Psoas muscle (tissue), 8 donors: ENCODE measurements at places on chromosomes 3 and 15.
A peak's percentile ranks its signal among the peaks of the same experiment; 100 is the strongest.

DNA sequence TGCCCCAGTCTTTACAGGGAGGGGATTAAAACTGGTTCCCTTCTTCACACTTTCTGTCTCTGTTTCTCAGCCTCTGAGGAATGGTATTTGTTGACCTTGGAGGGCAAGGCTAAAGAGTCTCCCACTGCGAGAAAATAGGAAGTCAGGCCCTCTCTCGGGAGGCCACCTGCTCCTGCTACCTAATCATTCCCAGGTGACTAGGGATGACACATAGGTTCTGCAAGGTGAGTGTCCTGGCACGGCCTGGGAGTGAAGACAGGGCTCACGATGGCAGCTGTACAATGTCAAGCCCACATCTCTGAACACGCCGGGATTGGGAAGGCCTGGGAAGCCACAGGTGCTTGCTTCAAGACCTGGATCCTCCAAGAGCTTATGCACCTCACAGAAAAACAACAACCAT, 314.2 kb downstream of the NTRK3 start:
- DNase-seq: no peak

DNA sequence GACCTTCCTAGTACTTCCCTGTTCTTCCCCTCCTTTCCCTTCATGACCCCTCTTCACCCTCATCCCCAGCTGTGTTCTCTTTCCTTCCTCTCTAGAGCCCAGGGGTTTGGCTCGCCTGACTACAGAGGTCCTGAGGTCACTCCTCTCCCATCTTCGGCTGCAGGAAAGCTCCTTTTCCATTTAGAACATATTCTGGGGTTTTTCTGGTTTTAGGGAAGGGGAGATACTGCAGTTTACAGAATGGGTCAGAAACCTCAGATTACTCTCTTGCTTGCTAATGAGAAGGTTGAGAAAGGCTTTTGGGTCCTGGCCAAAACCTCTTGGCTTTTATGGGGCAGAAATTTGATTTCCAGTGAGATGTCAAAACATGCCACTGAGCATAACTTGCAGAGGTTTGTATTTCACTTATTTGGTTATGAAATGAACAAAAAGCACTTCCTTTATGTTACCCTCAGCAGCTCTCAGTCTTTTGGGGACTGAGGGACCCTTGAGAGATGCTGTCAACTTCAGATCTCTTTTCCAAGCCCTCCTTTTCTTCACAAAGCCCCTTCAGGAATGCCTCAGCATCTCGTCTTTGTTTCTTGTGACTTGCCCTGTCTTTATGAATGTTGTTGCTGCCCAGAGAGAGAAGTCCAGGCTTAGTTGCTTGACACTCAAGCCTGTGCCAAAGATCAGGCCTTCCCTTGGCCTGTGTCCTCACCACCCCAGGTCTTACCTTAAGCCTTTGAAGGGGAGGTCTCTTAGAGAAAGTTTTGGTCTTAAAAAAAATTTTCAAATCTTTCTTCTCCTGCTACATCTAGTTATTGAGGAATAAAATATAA, 121.7 kb upstream of the TPM1 start:
- DNase-seq: no peak

GRCh38 chr3:188750617-188751016, 421.2 kb upstream of the TPRG1 start:
- DNase-seq: no peak

- no peak for DNase-seq
Measured at GRCh38 chr15:90991587-90992285, 2.6 kb downstream of the PRC1 start.

GRCh38 chr15:45314960-45315359, 62.9 kb downstream of the SLC28A2 start:
- DNase-seq: no peak

DNA sequence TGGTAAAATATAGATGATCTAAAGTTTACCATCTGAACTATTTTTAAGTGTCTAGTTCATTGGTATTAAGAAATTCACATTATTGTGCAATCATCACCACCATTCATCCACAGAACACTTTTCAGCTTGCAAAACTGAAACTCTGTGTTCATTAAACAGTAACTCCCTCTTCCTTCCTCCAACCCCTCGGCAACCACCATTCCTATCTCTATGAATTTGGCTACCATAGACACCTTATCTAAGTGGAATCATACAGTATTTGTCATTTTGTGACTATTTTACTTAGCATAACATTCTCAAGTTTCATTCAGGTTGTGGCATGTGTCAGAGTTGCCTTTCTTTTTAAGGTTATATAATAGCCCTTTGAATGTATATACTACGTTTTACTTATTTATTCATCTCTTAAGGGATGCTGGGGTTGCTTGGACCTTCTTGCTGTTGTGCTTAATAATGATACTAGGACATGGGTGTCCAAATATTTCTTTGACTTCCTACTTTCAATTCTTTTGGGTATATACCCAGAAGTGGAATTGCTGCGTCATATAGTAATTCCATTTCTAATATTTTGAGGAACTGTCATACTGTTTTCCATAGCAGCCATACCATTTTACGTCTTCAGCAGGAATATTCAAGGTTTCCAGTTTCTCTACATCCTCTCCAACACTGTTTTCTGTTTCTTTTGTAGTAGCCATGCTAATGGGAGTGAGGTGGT, 20.9 kb downstream of the KAT2B start:
- no peak for DNase-seq

DNA sequence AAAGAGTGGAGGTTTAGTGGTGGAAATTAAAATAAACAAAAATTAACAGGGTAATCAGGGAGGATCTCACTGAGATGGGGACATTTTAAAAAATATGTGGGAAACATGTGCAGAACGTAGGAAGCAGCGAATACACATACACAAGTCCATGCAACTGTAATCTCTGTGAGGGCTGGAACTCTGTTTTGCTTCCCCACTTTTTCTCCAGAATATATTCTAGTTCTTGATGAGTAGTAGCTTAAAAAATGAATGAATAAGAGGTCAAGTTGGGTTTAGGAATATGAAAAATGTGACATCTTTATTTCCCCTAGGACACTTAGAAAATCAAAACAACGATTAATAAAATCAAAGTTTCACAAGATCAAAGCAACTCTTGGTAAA, 312.2 kb upstream of the ZNF717 start:
- no peak for DNase-seq

- DNase-seq: no peak
Measured at GRCh38 chr3:7190095-7190494, 329.2 kb downstream of the GRM7 start.

GRCh38 chr3:12963922-12964701, 109.1 kb downstream of the IQSEC1 start:
- DNase-seq: peak; percentile 46

DNA sequence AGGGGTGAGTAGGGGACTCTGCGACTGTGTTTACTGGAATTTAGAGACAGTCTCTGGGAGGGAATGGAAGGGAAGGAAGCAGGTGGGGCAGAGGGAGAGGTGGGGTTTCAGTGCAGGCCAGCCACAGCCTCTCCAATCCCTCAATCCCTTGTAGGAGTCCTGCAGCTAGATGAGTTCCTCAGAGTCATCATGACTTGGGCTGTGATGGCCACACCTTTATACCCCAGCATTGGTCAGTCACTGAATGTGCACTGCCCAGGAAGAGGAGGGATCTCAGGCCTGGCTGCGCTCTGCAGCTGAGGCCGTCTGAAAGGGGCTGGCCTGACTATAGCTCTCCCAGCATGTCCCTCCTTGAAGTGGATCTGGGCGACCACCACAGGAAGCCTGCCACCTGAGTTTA, 67.3 kb upstream of the GLCE start:
- DNase-seq: no peak

- no peak for DNase-seq
Measured at GRCh38 chr3:4823385-4823784, 155.9 kb upstream of the BHLHE40 start.

DNA sequence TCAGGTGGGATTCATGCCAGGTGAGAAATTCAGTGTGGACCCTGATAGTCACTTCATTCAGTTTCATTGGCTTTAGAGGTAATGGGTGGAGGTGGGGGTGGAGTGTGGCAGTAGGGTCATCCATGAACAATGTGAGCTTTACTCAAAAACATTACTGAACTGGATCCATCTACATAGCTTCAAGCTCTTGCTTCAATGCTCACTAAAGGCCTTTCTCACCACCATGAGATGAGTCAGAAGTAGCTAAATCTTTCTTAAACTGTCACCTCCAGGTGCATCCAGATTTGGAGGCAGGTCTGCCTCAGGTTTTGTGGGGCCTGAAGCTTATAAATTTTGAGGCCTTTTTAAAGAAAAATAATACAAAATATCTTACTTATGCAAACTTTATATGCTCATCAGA, 363.6 kb downstream of the CHST2 start:
- no peak for DNase-seq

GRCh38 chr3:11548721-11549131, 95.0 kb downstream of the VGLL4 start:
- DNase-seq: no peak

DNA sequence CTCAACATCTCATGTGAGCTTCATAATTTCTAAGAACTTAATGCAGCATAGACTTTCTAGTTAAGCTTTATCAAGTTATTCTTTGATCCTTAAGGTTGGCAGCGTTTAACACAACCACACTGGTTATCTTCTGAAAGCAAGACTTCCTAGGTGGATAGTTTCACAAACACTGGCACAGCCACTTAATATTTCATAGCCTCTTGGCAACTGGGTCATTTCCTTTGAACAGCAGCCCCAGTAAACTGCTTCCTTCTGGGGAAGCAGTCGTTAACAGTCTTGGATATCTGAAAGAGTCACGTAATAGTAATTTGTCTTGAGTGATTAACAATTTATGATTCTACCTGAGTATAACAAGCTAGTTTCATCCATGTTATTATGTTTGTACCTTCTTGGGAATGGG, 45.9 kb upstream of the ABHD10 start:
- no peak for DNase-seq

GRCh38 chr15:91203619-91204203, 103.7 kb downstream of the SV2B start:
- no peak for DNase-seq

- no peak for DNase-seq
Measured at GRCh38 chr15:94242257-94242656, 10.9 kb downstream of the MCTP2 start.

DNA sequence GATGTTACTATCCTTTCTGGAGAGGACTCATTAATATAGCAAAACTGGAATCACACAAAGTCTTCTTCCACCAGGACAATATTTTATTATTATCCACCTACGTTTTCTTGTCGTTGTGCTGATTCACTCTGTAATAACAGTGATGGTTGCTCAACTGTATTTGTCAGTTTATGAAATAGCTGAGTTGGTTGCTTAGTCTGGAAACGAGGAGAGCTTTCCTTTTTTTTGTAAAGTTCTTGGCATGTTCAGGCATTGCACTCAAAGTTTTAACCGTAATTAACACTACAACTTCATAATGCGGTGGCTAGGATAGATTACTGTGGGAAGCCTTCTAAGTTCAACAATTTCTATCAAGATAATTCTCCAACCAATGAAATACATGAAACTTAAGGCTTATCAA, 131.2 kb downstream of the RAP2B start:
- DNase-seq: no peak

DNA sequence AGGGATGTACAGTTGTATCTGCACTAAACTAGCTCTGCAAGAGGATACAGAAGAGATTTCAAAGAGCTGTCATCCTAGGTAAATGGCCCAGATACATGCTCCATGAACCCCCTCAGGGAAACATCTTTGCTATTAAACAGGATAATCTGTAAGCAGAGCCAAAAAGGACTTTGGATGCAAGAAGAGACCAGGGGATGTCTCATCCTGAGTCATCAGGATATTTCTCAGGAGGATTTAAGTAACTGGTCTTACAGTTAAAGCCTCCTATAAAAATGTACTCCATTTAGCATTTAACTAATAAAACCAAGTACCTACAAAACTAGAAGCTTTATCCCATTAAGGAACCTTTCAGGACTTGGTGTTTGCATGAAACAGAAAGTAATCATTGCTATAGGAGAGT, 48.2 kb upstream of the PHLDB2 start:
- no peak for DNase-seq

GRCh38 chr15:71136159-71136783, 21.0 kb downstream of the THSD4 start:
- DNase-seq: no peak

- DNase-seq: no peak
Measured at GRCh38 chr15:99273801-99274200, 22.5 kb downstream of the LRRC28 start.

GRCh38 chr3:42700366-42701288, 2.0 kb downstream of the HHATL start:
- DNase-seq: no peak

DNA sequence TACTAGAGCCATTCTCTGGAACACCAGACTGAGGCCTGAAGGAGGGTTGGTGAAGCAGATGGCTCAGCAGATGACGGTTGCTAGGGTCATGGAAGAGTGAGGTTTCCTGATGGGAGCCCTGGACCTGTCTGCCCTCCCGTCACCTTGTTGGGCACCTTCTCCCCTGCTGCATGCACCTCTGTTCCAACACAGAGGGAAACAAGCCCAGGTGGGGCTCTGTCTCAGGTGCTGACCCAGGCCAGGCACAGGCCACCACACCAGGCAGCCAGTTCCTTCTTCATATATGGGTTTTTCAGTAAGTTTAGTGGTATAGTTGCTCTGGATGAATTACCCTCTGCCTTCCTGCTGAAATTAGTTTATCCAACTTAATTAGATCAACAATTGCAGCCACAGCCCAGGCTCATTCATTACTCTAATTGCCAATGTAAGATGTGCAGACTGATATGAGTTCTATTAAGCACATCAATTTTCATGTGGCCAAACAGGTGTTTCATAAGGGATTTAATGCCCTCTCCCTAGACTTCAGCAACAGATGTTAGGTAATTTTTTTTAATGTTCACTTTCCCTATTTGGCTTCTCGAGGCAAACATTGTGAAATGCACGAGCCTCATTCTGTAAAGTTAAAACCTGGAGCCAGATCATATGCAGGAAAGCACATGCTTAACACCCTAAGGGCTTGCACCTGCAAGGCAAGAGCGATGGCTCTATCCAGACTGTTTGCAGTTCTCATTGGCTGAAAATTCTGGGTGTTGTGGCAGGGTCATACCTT, 174.8 kb downstream of the CHDH start:
- DNase-seq: no peak

DNA sequence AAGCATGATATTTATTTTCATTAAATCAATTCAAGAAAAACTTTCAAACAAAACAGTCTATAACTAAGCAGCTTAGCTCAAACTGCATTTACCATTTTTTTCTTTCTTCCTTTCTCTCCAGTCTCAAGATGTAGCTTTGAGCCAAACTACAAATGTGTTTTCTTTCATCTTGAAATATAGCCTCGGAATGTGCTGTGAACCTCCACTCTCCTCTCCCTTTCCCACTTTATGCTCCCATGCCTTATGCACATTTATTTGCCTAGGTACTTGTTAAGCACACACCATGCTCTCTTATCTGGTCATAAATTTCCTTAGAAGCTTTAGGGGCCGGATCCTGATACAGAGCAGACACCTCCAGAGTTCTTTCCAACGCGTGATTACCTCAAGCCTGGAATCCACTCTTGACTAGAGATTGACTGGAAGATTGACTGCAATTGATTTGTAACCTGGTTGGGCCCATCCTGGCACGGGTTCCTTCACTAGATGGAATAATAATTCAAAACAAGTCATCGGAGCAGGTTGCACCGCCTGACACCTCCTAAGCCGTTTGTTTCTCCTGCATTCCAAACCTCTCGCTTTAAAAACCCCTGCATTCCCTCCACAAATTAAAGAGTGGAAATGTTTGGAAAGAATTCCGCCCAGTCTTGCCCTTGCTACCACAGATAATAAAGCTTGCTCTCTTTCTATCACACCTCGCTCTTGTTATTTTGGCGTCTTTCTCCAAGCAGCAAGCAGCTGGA, 344.7 kb downstream of the CHL1 start:
- DNase-seq: no peak
